Stimulated activated CD4-positive, alpha-beta T cell treated with anti-CD3 and anti-CD28 coated beads, Interleukin-15, amount 100 ng/mL, for 1 hour (primary cell): ENCODE measurements at places on chromosomes 6 and 20.

GRCh38 chr6:3898265-3898994 lies 49.3 kb downstream of the FAM50B start:
- no peak for DNase-seq

DNA sequence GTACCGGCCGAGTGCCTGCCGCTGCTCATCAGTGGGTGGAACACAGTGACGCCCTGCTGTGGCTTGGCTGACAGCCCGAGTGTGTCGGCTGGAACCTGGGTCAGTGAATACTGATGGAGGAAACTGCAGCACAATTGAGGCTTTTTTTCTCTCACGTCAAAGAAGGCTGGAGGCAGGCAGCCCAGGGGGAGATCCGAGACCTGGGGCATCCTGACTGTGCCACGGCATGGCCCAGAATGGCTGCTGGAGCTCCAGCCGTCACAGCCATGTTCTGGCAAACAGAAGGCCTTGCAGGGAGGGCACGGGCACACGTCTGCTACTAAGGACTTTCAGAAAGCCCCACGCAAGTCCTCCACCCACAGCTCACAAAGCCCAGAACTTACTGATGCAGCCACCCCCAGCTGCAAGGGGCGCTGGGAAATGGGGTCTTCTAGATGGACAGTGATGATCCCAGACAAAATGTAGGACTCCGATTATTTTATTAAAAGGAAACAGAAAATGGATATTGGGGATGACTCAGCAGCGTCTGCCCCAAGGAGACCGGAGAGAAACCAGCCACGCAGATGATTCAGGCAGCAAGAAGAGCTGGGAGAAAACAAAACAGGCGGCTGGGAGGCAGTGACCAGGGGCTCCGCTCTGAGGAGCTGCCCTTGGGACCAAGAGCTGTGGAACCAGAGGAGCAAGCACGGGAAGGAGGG lies 140.0 kb downstream of the TAF4 start:
- DNase-seq: no peak

- no peak for DNase-seq
Observed at GRCh38 chr6:101413773-101414172, 20.3 kb downstream of the GRIK2 start.

- no peak for DNase-seq
Observed at GRCh38 chr20:17666481-17666880, 15.6 kb downstream of the RRBP1 start.

DNA sequence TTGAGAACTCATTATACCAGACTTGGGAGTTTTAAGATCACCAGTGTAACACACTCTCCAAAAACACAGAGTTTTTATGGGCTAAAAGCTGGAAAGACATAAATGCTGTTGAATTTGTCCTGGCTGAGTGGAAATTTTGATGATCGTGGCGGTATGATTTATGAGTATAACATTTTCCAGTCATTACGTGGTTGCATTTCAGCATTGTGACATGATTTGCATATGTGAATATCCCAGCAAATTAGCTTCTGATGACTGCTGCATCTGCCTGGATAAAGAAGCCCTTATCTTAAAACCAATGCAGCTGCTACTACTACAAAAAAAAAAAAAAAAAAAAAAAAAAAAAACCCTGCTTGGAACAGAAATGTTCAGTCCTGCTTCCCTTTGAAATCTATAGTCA lies 850.9 kb downstream of the TFAP2A start:
- DNase-seq: no peak

- DNase-seq: no peak
Observed at GRCh38 chr20:2637246-2637645, 15.2 kb upstream of the NOP56 start.

DNA sequence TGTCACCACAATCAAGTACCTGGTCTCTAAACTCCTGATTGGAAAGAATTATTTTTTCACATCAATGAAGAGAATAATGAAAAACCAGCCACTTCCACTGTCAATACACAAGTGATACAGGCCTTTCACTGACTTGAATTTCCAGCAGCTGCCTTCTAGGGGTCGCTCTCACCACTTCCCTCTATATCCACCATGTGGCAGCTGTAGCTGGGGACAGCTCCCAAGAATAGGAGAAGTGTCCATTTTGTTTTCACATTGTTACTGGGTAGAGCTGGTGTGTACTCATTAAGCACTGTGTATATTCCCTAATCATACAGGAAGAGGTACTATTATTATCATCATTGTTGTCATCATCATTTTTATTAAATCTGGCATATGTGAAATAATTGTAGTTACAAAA lies 438.4 kb upstream of the SPTLC3 start:
- no peak for DNase-seq

GRCh38 chr20:3165473-3166337 lies 6.0 kb upstream of the FASTKD5 start:
- DNase-seq: no peak

DNA sequence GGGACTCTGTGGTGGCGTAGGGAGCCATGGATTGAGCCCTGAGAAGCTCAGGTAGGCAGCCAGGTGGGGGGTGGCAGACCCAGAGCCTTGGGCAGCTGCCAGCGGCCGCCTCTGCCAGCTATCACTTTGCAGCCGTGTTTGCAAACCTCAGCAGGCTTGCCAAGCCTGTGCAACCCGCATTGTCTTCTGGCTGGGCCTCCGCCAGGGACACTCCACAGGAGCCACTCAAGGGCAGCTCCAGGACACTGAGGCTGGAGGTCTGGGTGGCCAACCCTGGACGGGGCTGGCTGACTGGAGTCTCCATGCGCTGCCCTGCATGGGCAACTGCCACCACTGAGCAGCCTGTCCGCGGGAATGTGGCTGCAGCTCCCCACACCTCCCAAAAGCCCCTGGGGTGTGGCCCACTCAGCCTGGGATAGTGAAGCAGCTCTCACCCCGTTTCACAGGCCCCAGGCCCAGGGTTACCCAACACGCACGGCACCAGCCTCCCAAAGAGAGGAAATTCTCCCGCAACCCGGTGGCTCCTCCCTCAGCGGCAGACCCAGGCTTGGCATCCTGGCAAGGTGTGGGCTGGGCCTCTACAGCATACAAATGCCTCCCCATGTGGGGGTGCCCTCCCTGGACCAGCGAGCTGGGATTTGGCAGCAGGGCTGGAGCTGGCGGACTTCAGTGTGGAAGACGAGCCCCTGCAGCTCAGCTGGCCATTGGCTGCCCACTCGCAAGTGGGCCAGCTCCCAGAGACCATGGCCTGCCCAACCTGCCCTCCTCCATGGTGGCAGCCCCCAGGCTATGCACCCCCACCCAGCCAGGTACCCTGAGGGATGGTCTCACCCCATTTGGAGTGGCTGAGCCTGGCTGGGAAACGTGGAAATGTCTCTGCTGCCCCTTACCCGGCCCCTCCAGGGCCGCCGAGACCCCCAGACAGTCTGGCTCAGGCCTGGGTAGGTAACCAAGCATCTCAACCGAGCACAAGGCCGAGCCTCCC lies 2.9 kb downstream of the CHRNA4 start:
- no peak for DNase-seq

DNA sequence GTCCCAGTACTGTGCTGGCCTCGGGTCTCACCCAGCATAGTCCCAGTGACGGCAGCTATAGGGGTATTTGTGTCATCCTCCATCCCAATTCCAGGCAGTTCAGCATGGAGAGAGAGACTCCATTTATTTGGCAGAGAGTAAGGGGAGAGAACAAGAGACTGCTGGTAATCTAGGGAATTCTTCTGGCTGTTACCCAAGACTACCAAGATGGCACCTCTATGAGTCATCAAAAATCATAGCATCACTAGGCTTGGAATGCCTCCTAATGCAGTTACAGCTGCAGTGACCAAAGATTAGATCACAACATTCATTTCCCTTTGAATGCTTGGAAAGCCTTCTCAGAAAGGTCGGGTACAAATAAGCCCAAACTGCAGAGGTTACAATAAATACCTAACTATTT lies 660.4 kb upstream of the FLRT3 start:
- DNase-seq: no peak

- DNase-seq: no peak
Observed at GRCh38 chr6:148761527-148762011, 14.7 kb downstream of the UST start.
